ENCODE measurements at places on chromosomes 12 and 14. TPM values are rescaled to one million over a fixed set of nuclear protein-coding genes. Genes with fewer than 3 reads are reported as not detected.
A peak's percentile ranks its signal among the peaks of the same experiment; 100 is the strongest.

The NAA25 gene
- 17.9 TPM for polyA plus RNA-seq

The CELA1 gene
- not detected for polyA plus RNA-seq

- DNase-seq = peak; percentile 89
- H3K4me1 ChIP-seq = no peaks in the 10 kb centered on the region
- H3K27ac ChIP-seq = peak overlapping the region; percentile 92
- no peaks in the 10 kb centered on the region for H3K36me3 ChIP-seq
Measured at GRCh38 chr12:67647799-67648520, 585 bp upstream of the DYRK2 start.

DNA sequence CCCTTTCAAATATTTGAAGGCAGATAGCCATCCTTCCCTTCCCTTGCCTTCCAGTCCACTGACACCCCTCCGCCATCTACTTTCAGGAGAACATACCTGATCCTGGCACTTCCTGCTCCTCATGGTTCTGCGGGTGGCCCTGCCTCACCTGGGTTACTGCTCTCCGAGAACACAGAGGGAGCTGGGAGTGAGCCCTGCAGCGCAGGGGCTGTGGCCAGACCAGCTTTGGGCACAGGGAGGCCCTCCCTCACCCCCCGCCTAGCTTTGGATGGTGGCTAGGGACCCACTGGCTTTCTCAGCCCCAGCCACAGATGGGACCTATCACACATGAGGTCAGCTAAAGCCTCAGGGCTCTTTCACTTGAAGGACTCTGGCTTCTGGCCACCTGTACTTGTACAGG is 12.4 kb downstream of the IQSEC3 start:
- no peaks in the 10 kb centered on the region for H3K4me1 ChIP-seq
- DNase-seq = no peak
- H3K36me3 ChIP-seq = no peaks in the 10 kb centered on the region

GRCh38 chr12:122184517-122184916 is 1.6 kb downstream of the LRRC43 start:
- H3K36me3 ChIP-seq = no peaks in the 10 kb centered on the region
- H3K4me1 ChIP-seq = peaks cover 2% of the 10 kb centered on the region
- H3K4me3 ChIP-seq = no peak overlapping the region
- DNase-seq = no peak

DNA sequence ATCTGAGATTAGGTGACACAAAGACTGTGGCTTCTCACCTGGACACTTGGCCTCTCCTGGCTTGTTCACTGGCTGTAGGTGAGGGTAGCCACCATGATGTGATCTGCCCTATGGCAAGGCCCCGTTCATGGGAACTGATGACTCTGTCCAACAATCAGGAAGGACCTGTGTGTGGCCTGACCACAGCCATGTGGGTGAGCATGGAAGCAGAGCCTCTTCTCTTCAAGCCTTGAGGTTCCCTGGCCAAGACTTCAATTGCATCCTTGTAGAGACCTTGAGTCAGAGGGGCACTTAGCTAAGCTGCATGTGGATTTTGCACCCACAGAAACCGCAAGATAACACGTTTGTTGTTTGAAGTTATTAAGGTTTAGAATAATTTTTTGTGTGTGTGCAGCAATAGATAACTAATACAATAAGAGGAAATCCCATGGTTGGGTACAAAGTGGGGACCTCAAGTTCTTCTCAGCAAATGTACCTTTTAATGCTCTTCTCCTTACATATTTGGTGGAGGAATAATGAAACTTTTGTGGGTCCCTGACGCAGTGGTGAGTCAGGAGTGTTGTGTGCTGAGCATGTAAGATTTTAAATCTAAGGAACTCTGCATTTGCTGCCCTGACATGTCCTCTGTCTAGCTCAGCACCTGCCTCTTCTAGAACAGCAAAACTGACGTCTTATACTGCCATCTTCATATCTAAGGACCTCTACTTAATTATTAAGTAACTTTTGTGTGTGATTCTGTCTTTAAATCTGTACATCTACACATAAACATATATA is 27.5 kb upstream of the PLEKHG7 start:
- H3K36me3 ChIP-seq = no peaks in the 10 kb centered on the region
- no peak overlapping the region for H3K27ac ChIP-seq
- DNase-seq = no peak
- H3K4me1 ChIP-seq = no peaks in the 10 kb centered on the region
- H3K4me3 ChIP-seq = no peak overlapping the region
- no peaks in the 10 kb centered on the region for H3K27me3 ChIP-seq

Data from fibroblast of lung (primary cell).